ENCODE measurements at places on chromosomes 12 and 14.

GRCh38 chr14:36976571-36977023, 195.8 kb downstream of the SLC25A21 start:
- no peak for DNase-seq

DNA sequence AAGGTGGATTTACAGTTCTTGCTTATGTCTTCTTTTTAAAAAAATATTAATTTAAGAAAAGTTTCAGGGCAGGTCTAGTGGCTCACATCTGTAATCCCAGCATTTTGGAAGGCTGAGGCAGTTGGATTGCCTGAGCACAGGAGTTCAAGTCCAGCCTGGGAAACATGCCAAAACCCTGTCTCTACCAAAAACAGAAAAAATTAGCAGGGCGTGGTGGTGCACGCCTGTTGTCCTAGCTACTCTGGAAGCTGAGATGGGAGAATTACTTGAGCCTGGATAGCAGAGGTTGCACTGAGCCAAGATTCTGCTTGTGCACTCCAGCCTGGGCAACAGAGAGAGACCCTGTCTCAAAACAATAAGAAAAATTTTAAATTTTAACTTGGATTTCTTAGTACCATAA, 5.4 kb upstream of the TAS2R46 start:
- no peak for DNase-seq

- no peak for DNase-seq
Observed at GRCh38 chr12:18429366-18429765, 168.0 kb downstream of the PIK3C2G start.

- DNase-seq: peak; percentile 64
Observed at GRCh38 chr12:14756334-14757143, 46.7 kb downstream of the WBP11 start.

GRCh38 chr12:70338531-70338930, 27.6 kb upstream of the KCNMB4 start:
- DNase-seq: no peak

GRCh38 chr12:117143008-117143532, 43.9 kb upstream of the TESC start:
- DNase-seq: no peak

DNA sequence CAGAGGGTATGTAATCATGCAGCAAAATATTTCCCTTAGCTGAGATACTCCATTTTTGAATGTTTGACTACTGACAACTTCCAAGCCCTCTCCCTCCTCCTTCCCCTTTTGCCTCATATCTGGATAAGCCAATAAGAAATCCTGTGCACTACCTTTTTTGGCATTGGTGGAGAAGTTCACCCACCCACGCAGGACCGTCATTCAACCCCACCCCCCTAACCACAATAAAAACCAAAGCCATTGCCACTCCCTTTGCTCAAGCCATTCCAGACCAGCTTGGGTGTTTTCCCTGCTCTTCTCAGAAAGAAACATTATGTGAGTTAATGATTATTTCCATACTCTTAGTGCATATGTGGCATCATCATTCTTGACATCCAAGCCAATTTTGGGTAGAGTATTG, 176.7 kb downstream of the PTPN11 start:
- DNase-seq: no peak

DNA sequence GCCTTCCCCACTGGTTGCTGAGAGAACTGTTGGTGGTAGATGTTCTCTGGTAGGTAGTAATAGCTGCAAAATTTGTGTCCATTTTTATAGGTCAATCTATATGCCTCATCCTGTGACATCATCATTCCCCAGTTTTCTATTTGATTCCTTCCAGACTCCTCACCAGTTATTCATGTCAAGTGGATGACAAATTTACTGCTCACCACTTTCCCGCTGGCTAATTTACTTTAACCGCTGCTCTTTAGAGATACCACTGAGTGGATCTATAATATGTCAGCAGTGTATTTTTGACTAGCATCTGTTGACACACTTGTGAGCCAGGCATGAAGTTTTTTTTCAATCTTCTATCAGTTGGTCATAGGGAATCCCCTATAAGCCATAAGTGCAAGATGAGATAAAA, 24.6 kb downstream of the GPR65 start:
- no peak for DNase-seq

- peak; percentile 48 for DNase-seq
Observed at GRCh38 chr12:40010899-40011774, 94.7 kb downstream of the SLC2A13 start.

GRCh38 chr12:45977620-45978019, 12.8 kb downstream of the SCAF11 start:
- no peak for DNase-seq

GRCh38 chr14:99202516-99202915, 69.5 kb downstream of the BCL11B start:
- no peak for DNase-seq

DNA sequence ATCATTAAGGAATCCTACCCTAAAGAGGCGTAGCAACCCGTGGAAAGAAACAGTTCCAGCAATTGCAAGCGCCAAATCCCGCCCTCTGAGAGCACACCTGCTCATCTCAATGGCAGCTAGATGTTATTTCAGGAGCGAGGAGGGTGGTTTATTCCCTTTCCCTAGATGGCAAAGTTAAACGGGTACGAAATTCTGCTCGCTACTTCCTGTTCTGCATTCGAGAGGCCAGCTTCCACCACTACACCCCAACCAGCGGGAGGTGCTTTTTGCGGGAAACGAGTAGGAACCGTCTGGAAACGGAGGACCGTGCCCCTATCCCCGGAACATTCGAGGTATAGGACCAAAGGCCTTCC, 536 bp downstream of the VPS29 start:
- DNase-seq: peak; percentile 24

- DNase-seq: no peak
Observed at GRCh38 chr12:61414470-61414869, 845.7 kb upstream of the USP15 start.

DNA sequence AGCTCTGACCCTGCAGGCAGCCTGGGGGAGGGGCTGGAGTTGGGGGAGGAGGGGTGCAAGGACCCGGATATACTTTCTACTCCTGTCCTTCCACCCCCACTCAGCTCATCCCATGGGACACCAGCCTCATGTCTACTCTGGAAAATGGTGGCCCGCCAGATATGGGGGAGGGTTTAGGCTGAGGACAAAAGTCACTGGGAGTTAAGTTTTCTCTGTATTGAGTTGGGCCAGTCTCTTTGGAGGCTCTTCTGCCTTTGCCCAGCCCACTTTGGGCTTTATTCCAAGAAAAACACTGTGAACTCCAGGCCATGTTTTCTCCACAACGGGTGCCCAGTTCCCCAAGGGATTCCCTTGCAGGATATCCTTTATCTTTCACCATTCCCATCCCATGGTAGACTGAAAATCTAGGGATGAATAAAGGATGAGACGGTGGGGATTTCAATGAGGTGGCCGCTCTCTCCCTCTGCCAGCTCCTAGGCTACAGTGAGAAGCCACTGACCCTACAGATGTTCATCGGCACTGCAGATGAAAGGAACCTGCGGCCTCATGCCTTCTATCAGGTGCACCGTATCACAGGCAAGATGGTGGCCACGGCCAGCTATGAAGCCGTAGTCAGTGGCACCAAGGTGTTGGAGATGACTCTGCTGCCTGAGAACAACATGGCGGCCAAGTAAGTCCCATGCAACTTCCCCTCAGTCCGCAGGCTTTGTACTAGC, 4.9 kb downstream of the NFATC4 start:
- DNase-seq: no peak

DNA sequence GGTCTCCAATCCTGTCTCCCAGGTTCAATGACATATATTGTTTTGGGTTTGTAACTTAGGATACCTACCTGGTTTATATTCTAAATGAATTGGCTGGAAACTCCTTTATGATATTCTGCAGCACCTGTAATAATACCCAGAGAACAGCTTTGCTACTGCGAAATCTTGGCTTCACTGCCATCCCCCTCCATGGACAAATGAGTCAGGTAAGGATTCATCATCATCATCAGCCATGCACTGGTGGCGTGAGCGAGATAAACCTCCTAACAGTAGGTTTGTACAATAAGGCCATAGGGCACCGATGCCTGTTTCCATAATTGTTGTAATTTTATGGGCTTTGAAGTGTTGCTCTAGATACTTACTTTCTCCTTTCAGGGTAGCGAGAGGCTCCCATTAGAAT, 10.7 kb downstream of the DDX47 start:
- no peak for DNase-seq

DNA sequence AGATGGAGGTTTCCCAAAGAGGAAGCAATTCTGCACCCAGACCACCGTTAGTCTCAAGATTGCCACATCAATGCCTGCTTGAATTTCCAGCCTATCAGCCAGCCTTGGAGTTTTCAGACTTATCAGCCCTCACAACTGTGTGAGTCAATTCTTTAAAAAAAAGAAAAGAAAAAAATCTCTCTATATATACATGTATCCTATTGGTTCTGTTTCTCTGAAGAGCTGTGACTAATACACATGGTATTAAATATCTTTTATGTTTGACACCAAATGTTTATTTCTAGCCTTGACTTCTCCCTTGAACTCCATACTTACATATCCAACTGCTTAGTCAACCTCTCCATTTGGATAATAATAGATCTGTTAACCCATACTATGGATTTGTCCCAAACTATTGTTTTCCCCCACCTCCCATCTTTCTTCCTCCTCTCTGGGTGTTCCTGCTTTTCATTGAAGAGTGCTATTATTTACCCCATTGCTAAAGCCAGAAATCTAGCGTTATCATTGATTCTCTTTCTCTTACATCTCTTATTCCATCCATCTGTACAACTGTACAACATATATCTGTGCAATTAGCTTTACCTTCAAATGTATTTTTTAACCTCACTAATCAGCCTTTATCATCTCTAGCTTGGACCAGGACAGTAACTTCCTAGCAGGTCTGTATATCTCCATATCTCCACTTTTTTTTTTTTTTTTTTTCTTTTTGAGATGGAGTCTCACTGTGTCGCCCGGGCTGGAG, 22.7 kb upstream of the EID3 start:
- DNase-seq: no peak

DNA sequence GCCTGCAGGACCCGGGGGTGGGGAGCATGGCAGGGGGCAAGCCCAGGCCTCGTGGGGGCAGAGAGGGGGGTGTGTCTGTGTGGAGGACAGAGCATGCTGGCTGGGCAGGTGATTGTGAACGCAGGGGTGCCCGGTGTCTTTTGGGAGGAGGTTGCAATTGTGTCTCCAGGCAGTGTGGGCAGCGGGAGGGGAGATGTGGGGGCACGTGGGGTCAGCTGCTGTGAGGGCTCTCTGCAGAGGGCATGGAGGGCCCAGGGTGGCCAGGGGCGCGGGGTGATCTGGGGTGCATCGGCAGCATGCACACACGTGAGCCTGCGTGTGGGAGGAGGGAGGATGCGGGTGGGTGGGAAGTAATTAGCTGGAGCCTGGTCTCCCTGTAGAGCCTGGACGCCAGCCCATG, 32.2 kb upstream of the DIO3 start:
- no peak for DNase-seq

- no peak for DNase-seq
Observed at GRCh38 chr12:2856051-2856450, 788 bp downstream of the TEX52 start.

- no peak for DNase-seq
Observed at GRCh38 chr14:51657762-51658161, 6.1 kb downstream of the FRMD6 start.

GRCh38 chr12:111605911-111606766, 7.0 kb upstream of the ATXN2 start:
- DNase-seq: no peak

- DNase-seq: no peak
Observed at GRCh38 chr12:66131067-66131688, 628 bp upstream of the LLPH start.

DNA sequence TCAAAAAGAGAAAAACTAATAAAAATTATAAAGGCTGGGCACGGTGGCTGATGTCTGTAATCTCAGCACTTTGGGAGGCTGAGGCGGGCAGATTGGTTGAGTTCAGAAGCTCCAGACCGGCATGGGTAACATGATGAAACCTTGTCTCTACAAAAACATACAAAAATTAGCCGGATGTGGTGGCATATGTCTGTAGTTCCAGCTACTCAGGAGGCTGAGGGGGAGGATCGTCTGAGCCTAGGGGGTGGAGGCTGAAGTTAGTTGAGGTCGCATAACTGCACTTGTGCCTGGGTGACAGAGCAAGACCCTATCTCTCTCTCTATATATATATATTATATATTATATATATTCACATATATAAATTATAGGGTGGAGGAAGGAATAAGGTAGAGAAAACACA, 32.5 kb upstream of the ANO2 start:
- no peak for DNase-seq

DNA sequence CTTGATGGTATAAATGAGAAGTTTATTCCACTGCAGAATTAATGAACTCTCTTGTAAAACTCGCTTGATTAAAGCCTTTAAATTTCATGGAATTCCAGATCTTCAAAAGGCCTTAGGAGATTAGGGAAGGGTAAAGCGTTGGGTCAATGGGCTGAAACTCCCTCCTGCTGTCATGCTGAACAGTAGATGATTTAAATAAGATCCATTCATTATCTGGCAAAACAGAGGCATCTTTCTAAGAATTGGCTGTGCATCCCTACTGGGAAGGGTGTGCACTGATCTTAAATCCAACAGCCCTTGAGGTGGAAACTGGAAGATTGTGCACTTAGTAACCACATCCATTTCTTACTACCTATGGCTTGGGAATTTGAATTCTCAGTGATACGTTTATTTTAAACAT, 56.0 kb downstream of the PLCZ1 start:
- no peak for DNase-seq

DNA sequence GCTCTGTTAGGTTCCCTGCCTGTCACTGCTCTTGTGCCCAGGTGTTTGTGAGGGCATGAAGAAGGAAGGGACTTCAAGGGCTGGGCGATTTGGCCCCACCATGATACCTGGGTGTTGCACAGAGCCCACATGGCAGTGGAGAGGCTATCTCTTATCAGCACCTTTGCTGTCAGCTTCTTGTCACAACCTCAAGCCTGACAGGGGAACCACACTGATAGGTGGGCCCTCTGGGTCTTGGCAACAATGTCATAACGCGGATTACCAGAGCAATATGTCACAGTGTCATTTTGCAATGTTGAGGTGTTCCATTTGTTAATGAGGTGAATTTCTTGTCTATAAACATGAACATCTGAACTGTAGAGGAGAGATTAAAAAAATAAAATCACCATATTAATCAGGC, 22.9 kb upstream of the CACNA1C start:
- DNase-seq: no peak

GRCh38 chr14:48373981-48374380, 698.6 kb upstream of the MDGA2 start:
- no peak for DNase-seq

DNA sequence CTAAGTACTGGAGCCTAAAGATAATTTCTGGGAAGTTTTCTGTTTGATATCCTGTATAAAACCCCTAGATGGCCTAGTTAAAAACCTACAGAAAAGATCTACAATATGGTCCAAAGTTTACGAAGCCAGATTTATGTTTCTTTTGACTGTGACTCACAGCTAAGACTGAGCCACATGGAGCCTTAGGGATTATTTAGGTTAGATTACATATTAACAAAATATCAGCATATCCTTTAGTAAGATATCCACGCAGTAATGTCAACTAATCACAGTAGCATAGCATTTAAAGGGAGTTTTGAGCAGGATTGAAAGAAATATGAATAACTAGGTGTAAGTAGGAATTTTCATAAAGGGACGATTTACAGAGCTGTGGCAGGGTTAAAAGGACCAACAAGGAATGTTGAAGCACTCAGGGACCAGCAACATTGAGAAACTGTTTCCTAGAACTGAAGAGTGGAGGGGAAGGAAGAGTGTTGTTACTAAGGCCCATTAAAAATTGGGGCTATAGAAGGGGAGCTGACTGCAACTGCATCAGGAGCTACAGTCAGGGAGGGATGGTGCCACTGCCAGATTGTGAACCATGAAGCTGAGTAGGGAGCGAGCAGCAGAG, 155.5 kb downstream of the DACT1 start:
- DNase-seq: no peak

GRCh38 chr14:61140271-61140670, 140.9 kb downstream of the TMEM30B start:
- no peak for DNase-seq

GRCh38 chr14:101600336-101600890, 39.1 kb downstream of the DIO3 start:
- no peak for DNase-seq

Data from WTC11 (cell line).